ENCODE measurements at places on chromosomes 3 and 15.

- DNase-seq, result no peak
These were observed 56.9 kb downstream of the CACNA1D start for GRCh38 chr3:53551324-53551723.

GRCh38 chr15:73654659-73655058 lies 21.5 kb upstream of the NPTN start:
- DNase-seq, result no peak

DNA sequence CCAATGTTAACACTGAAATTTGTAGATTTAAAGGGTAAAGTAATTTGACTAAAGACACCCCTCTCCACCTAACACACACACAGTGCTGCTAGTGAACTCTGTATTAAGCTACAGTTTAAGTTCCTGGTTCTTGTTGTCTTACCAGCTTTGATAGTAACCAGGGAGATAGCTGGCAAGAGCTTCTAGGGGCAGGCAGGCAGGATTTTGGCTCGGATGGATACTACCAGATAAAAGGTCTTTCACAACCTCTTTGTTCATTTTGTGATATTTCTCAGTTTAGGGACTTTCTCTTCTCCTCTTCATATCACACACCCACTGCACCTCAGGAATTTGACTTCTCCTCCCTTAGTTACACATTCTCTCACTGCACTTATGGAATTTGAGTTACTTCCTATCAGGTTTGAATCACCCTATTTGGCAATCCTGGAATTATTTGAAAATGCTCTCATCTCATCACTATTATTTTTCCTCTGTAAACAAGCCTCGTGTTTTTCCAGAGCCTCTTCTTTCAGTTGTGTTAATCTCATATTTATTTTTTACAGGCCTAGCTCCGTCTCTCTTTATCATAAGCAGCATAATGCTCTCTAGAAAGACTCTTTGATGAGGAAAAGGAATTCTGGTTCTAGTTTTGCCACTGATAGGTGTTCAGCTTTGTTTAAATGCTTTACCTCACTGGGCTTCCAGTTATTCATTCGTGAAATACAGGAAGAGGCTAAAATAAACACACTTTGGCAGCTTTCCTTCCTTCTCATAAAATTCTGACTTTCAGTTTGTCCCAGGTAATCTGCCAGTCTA lies 23.0 kb upstream of the CLDN1 start:
- no peak for DNase-seq

GRCh38 chr3:32419742-32420125 lies 28.1 kb downstream of the CMTM7 start:
- DNase-seq, result no peak

DNA sequence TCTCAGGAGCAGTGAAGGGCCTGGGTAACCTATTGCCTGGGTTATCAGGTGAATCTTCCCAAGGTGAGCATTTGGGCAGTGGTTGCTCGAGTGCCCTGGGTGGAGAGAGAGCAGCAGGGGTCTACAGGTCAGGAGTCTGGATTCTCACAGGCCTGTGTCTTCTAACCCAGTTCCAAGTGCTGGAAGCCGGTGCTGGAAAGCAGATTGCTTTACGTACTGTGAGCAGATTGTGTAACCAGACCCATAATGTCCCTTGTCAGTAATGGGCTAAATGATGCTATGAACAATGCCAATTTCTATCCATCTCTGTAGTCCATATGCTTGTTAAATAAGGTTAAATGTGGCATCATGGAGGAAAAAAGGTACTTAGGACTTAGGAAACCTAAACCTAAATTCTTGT lies 106.5 kb downstream of the TPRG1 start:
- no peak for DNase-seq

GRCh38 chr3:161940621-161940965 lies 444.0 kb downstream of the OTOL1 start:
- DNase-seq, result no peak

- no peak for DNase-seq
These were observed 16.0 kb downstream of the ZNF654 start for GRCh38 chr3:88075072-88075471.

DNA sequence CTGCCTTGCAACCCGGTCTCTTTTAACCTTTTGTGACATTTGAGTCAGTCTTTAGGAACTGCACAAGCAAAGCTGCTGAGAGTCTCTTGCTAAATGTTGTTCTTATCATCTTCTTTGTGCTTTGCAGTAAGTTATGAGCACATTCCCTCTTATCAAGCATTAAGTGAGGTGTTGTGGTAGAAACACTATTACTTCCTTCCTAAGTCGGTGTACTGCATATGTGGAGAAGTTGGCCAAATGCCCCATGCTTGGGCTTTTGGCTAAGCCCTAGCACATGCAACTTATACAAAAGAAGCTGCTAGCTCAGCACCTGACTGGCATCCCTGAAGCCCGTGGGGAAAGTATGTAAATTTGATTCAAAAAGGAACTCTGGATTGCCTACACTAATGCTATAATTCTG lies 136.5 kb upstream of the RBMS3 start:
- DNase-seq, result no peak

DNA sequence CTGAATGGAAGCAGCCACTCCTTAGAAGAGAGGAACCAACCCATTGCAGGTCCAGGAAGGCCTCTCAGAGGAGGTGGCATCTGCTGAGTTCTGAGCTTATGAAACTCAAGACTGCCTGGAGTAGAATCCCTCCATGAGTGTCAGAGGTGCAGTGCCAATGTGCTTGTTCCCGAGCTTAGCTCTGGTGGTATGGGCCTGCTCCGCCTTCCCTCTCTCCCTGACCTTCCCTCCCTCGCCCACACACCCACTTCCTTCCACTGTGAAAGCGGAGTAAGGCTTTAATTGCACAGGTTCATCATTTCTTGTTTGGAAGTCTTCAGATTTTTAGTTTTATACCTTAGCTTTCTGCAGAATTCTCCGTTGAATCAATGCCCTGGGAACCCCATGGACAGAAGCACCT lies 208.0 kb upstream of the BHLHE40 start:
- DNase-seq, result no peak

DNA sequence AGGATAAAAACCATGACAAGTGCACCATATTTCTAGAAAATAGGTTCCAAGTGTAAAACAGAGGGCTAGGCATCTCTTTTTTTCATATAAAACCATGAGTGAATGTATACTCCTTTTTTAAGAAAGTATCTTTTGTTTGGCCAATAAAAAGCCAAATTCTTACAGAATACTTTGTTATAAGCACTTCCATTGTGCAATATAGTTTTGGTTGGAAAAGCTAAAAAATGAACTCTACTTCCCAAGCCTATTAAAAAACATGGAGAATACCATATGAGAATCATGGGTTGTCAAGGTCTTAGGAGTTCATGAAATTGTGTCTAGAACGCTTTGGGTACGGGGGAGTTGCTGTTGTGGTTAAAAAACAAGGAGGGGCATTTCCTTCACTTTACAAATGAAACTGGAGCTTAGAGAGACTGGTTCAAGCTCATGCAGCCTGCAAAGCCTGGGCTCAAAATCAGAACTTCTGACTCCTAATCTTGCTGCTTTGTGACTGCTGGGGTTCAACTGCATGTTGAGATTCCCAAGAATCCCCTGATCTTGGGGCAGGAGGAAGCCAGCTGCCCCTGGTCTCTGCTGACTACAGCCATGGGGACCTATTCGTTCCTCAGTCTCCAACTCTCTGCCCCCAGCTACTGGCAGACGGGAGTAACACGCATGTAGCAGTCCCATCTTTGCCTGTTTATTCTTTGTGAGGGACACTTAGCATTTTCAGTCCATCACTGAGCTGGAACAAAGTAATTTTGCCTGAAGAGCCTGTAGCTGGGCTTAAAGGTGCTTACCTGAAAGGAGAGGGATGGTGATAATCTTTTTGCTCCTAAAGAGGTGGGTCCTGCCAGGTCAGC lies 229.1 kb downstream of the CHST2 start:
- DNase-seq, result peak; percentile 4

GRCh38 chr3:171825222-171825828 lies 15.0 kb upstream of the PLD1 start:
- no peak for DNase-seq

- DNase-seq, result no peak
These were observed 60.0 kb downstream of the FLNB start for GRCh38 chr3:58068122-58068809.

GRCh38 chr3:17087509-17087908 lies 202.8 kb downstream of the PLCL2 start:
- no peak for DNase-seq

- DNase-seq, result peak; percentile 30
These were observed 4.4 kb downstream of the ITIH3 start for GRCh38 chr3:52798978-52799476.

DNA sequence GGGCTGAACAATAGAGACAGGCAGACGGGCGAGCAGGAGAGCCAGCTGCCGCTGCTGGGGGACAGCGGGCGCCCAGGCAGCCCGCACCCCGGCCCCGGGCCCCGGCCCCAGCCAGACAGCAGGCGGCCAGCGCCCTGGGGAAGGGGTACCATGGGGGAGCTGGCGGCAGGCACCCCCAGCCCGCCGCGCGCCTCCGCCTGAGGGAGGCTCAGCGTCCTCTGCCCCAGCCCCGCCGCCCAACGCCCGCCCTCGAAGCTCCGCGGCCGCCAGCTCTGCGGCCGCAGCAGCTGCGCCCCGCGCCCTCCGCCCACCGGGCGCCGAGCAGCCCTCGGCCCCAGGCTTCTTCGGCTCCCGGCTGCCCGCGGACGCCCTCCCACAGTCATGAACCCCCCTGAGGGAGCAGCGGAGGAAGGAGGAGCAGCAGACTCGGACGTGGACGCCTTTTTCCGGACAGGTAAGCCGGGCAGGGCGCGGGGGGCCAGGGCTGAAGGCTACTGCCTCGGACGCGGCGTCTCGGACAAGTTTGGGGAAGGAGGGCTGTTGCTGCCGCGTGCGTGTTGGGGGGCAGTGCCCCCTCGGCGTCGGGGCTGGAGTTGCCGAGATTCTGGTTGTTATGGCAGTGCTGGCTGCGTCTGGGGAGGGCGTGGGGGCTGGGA lies 41.6 kb upstream of the ROPN1 start:
- no peak for DNase-seq

DNA sequence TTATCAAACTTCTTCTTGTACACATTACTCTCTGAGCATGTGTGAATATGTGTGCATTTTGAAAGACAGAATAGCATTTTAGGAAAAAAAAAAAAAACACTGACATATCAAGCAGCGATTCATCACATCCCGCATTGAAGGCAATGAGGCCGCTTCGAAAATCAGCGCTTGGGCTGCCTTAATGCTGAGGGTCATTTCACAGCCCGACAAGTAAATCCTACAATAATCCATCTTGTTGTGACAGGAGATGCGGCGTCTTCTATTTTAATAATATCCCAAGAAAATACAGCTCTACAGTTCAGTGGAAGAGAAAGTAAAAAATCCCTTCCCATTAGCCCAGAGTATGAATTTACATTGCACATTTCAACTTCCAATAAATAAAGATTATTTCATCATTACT lies 389.2 kb upstream of the GRM7 start:
- no peak for DNase-seq

- DNase-seq, result no peak
These were observed 27.9 kb downstream of the TM4SF4 start for GRCh38 chr3:149502438-149502837.

DNA sequence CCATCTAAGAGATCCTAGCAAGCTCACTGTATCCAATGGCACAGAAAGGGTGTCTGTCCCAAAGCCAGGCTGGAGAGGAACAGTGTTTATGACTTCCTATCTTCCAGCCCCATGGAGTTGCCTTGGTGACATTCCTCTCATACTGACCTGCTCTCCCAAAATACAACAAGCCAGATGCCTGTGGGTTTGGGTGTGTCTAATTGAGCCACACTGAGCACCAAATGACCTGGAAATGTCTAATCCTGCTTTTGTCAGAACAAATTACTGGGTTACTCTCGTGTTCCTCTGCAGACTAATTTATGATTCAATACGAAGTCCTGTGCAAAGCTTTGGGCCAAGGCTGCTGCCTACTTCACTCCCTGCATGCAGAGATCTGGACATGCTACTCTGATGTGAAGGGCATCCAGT lies 98.1 kb upstream of the STRIT1 start:
- DNase-seq, result no peak

DNA sequence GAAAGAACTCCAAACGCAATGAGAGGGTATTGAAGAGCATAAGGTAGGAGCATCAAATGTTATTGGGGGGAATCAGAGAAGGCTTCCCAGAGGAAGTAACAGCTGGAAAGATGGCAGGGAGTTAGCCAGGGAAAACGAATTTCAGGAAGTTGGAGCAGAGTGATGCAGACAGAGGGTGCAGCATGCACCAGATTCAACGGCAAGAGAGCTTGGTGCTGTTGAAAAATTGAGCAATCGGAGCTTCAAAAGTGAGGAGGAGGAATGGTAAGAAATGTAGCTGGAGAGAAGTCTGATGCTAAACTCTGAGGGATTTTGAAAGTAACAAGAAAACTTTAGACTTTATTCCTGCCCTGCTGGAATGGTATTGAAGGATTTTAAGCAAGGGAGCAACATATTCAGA lies 541.0 kb upstream of the LMCD1 start:
- DNase-seq, result no peak

DNA sequence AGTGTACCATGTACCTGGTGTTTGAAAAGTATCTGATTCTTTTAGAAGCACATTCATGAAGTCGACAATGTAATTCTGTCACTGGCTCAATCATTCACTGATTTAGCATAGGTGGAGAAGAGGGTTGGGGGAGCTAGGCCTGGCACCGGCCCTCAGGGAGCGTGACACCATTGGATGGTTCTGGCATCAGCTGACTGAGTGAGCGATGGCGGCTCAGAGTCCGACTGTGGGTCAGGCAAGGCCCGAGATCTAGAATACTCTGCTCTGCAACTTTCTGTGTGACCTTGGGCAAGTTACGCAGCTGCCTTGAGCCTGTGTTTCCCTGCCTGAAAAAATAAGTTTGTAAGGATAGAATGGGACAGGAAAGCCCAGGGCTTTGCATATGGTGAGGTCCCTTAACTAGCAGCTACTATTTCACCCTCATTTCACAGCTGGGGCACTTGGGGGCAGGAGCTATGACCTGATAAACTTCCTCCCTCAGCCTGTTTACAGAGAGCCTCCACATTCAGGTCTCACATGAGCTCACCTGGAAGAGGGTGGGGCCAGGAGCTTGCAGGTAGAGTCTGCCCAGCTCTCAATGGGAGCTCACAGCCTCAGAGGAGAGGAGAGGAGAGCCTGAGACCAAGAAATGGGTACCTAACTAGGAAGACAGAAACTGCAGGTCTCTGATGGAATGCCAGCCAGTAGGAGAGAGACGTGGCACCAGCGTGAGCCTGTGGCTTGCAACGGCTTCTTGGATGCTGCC lies 153.7 kb upstream of the TLE3 start:
- no peak for DNase-seq

DNA sequence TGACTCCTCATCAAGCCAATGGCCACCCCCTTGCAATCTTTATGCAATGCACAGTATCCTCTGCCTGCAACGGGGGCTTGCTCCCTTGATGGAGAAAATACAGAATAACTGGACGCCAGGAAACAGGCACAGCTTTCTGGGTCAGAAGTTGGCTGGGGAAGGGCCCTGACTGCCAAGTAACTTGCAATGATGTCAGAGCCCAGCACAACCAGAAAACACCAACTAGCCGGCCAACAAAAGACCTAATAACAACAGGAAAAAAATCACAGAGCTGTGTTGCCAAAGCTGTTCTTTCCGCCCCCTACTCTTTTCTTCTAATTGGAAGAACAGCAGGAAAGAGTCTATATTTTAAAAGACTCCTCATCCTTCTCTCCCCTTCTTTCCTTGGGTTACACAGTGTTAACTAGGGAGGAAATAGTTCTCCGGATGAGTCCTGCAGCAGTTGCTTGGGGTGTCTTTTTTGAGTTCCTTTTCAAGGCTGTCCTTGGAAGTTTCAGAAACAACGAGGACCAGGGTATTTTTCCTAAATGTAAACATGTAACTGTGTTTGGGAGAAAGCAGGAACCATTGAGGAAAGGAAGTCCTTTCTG lies 1.4 kb upstream of the SEMA6D start:
- DNase-seq, result no peak

GRCh38 chr3:42117175-42118008 lies 26.2 kb downstream of the TRAK1 start:
- DNase-seq, result no peak

GRCh38 chr3:17182166-17182565 lies 297.4 kb downstream of the PLCL2 start:
- DNase-seq, result peak; percentile 50

Data from activated CD4-positive, alpha-beta T cell treated with anti-CD3 and anti-CD28 coated beads, Interleukin-10, Interleukin-2, amounts not matched to agents 100 ng/mL and 50 ng/mL, durations not matched to agents 16 hours and 8 hours (primary cell).